GM12878 (cell line): ENCODE measurements at places on chromosomes 6 and 20. TPM values are rescaled to one million over a fixed set of nuclear protein-coding genes. Genes with fewer than 3 reads are reported as not detected.

The ANKEF1 gene
- total RNA-seq: 1.2 and 1.4 TPM in 2 replicates

The C20orf144 gene
- total RNA-seq: 0.11 and 0.23 TPM in 2 replicates

The XKR7 gene
- not detected in 2 replicates for total RNA-seq

The C20orf202 gene
- not detected in 2 replicates for total RNA-seq

- H3K4me3 ChIP-seq: no peak overlapping the region
- H3K4me1 ChIP-seq: no peaks in the 10 kb centered on the region
- H3K27me3 ChIP-seq: peaks cover 3% of the 10 kb centered on the region; the same call in 1 of the 2 replicates
- no peak overlapping the region for H3K27ac ChIP-seq
Observed at GRCh38 chr6:47044397-47044796, 2.3 kb upstream of the ADGRF1 start.

DNA sequence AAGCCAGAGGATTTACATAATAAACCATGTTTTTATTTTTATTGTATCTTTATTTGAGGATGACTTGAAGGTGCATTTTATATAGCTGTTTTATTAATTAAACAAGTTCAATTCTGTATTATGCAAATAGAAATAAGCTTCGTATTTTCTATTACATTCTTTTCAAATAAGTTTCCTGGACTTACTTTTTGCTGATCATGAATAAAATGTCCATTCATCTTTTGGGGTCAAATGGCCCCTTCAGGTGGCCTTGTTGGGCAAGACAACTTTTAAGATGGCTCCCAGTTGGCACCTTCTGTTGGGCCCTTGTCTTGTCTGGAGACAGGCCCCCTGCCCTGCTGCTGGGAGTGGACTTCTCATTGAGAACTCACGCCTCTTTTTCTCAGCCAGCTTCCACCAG lies 654.6 kb upstream of the NOX3 start:
- no peak for DNase-seq
- no peaks in the 10 kb centered on the region for H3K4me1 ChIP-seq
- H3K36me3 ChIP-seq: no peaks in the 10 kb centered on the region
- no peak overlapping the region for H3K27ac ChIP-seq
- H3K27me3 ChIP-seq: no peaks in the 10 kb centered on the region
- no peak overlapping the region for H3K4me3 ChIP-seq

- DNase-seq: no peak
- no peaks in the 10 kb centered on the region for H3K4me1 ChIP-seq
- no peak overlapping the region for H3K27ac ChIP-seq
- H3K4me3 ChIP-seq: no peak overlapping the region
- H3K27me3 ChIP-seq: no peaks in the 10 kb centered on the region
Observed at GRCh38 chr6:47403801-47404200, 73.8 kb upstream of the CD2AP start.

DNA sequence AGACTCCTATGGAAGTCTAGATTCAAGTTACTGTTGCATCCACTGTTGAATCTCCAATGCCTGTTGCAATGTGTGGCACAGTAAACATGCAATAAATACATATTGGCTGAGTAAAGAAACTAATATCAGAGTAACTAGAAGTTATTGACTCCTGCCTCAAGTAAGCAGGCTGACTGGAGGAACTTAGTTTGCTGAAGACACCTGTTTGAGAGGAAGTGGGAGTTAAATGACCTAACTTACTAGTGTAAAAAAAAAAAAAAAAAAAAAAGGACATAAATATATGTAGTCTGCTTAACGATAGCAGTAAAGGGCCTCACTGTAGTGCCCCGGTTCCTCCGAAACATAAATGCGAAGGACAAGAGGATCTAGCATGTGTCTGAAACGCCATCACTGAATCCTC lies 249.8 kb upstream of the PRDM1 start:
- H3K27ac ChIP-seq: no peak overlapping the region
- H3K36me3 ChIP-seq: no peaks in the 10 kb centered on the region
- DNase-seq: no peak
- no peaks in the 10 kb centered on the region for H3K4me1 ChIP-seq

DNA sequence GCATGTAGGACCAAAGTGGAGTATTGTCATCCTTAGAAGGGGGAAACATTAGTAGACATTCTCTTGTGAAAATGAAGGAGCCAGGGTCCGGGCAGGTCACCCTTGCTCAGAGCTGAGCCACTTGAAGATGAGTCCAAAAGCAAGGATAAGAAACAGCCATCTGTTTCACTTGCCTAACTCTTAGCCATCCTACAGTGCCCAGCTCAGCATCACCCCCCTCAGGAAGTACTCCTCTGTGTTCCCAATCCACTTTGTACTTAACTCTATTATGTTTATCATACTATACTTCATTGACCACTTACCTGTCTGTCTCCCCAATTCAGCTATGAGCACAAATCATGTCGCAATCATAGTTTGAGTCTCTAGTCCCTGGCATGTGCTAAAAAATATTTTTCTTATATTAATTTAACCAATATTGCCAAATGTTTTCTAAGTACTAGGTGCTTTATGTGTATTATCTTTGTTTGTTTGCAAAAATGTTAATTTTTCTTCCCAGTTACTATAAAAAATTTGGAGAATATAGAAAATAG lies 8.1 kb upstream of the TOX2 start:
- no peaks in the 10 kb centered on the region for H3K27me3 ChIP-seq
- no peaks in the 10 kb centered on the region for H3K36me3 ChIP-seq
- H3K4me1 ChIP-seq: no peaks in the 10 kb centered on the region
- no peak overlapping the region for H3K4me3 ChIP-seq

- H3K4me3 ChIP-seq: no peak overlapping the region
- H3K4me1 ChIP-seq: peaks cover 10% of the 10 kb centered on the region
- no peaks in the 10 kb centered on the region for H3K27me3 ChIP-seq
- no peak for DNase-seq
- no peaks in the 10 kb centered on the region for H3K36me3 ChIP-seq
- H3K27ac ChIP-seq: no peak overlapping the region
Observed at GRCh38 chr20:49539481-49540231, 28.3 kb downstream of the PTGIS start.

- no peak overlapping the region for H3K27ac ChIP-seq
- H3K27me3 ChIP-seq: peaks cover 8% of the 10 kb centered on the region
- H3K4me3 ChIP-seq: no peak overlapping the region
Observed at GRCh38 chr6:131948692-131949619, 2.2 kb downstream of the CCN2 start.
